Activated CD8-positive, alpha-beta T cell treated with anti-CD3 and anti-CD28 coated beads for 36 hours (primary cell): ENCODE measurements at places on chromosomes 6 and 20.

GRCh38 chr6:5205877-5206850, 54.6 kb downstream of the LYRM4 start:
- no peak for DNase-seq

GRCh38 chr6:6494677-6495076, 93.8 kb upstream of the LY86 start:
- peak; percentile 72 for DNase-seq

- DNase-seq: no peak
These were observed 13.8 kb downstream of the NQO2 start for GRCh38 chr6:3013486-3013885.

- peak; percentile 33 for DNase-seq
These were observed 137.6 kb downstream of the IMPG1 start for GRCh38 chr6:75934643-75935472.

DNA sequence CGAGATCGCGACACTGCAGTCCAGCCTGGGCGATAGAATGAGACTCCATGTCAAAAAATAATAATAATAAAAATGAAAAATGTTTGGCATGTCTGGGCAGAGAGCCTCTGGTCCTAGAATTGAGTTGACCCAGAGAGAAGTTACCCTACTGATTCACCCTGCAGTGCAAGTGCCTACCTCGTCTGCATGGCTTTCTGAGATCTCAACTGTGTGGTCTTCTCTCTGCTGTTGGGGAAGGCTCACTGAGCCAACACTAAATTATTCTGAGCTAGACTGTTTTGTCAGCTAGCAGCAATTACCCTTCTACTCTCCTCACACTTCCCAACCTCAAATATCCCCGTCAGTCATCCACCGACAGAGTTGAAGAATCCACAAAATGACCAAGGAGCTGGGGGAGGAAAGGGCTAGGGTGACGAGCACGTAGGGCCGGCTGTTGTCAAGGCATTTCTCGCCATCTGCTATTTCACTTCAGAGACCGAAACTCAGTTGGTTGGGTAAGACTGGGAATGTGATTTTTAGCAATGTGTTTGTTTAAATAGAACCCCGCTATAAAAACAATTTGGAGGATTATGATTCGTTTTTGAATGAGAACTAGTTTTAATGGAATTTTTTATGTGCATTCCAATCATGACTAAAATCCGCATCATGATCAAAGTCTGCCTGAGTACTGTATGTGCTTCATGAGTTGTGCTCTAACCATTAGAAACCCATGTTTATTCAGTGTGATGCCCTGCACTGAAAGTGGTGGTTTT, 9.4 kb downstream of the MAS1 start:
- no peak for DNase-seq

- no peak for DNase-seq
These were observed 1007.5 kb downstream of the KIF16B start for GRCh38 chr20:15565786-15566185.

DNA sequence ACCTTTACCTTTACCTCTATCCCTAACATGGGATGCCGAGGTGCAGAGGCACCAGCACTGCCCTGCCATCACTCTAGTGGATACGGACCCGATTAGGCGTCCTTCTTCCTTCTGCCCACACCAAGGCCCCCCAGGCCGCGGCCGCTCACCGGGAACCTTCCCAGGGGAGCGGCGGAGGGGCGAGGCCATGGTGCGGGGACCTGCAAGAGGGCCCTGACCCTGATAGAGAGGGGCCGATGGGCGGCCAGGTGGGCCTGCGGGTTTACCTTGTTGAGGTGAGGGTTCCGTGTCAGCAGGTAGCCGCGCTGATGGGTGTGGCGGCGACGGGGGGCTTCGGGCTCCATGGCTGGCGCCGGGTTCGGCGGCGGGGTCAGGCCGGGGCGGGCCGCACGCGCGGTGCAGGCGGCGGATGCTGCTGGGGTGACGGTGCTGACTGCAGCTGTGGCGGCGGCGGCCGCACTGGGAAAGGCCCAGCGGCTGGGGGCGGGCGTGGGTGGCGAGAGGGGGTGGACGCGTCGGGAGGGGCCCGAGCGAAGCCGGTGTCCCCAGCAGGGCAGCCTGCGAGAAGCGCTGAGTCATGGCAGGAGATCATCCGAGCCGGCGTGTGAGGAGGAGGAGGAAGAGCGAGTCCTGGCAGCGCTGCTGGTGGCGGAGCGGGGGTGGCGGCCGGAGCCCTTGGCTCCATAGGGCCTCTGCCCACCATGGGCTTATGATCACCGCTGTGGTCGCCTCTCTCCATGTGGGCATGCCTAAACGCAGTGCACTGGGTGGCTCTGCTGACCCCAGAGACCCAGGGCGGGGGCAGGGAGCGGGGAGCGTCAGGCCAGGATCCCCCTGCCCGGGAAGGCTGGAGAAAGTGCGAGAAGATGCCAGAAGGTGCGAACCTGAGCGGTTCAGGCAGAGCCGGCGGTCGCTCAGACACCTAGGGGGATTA, at the start of gene ME1:
ME1 (minus strand) TSS at position 441 of the 934 bp plus-strand sequence; CDS start at position 344, 97 bp downstream.
- peak; percentile 50 for DNase-seq

- peak; percentile 66 for DNase-seq
These were observed 61.1 kb upstream of the CCN6 start for GRCh38 chr6:111992851-111993250.

- DNase-seq: no peak
These were observed 50.8 kb upstream of the SASH1 start for GRCh38 chr6:148291876-148292275.

DNA sequence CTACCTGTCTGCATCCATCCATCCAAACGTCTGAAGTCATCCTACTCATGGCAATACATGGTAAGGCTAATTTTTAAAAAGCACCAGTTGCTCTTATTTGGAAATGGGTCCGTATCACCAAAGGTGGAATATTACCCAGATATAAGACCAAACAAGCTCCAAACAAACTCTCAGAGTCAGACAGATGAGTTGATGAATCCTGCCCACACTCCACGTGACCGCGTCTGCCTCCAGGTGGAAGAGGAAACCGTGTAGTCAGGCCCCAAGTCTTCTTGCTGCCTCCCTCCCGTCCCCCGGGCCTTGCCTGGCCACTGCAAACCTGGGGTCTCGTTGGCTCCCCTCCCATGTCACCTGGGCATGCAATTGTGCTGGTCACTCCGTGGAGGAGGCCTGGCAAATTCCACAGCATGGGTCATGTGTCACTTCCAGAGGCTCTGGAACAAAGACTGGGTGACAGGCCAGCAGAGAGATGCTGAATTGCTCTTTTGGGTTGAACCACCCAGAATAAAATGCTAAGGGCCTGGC, 31.8 kb downstream of the CTCFL start:
- no peak for DNase-seq

GRCh38 chr20:12455148-12455547, 537.5 kb downstream of the BTBD3 start:
- DNase-seq: no peak

- no peak for DNase-seq
These were observed 27.5 kb downstream of the FOXC1 start for GRCh38 chr6:1636971-1637871.

GRCh38 chr6:138428944-138429598, 25.0 kb downstream of the HEBP2 start:
- DNase-seq: no peak

DNA sequence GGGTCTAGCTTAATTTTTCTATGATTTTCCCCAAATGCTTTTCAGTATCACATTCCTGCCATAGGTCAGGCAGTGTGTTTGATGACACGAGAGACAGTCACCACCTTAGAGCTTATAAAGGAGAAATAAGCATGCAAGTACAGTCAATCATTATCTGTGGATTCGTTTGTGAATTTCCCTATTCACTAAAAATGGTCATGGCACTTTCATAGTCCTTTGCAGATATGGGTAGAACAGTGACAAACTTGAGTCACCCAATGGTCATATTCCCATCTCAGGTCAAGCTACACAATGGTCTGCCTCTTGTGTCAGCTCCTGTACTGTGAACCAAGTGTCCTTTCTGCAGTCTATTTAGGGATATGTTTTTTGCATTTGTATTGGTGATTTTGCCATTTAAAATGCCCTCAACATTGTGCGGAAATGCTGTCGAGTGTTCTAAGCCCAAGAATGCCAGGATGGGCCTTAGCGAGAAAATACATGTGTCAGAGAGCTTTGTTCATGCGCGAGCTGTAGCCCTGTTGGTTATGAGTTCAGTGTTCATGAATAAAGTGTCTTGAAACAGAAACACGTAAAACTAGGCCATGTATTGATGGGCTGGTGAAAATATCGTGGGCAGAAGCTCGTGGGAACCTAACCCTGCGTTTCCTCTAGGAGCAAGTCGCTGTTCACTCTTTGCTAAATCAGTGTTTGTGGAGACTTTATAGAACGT, 19.8 kb downstream of the SUMO4 start:
- no peak for DNase-seq

DNA sequence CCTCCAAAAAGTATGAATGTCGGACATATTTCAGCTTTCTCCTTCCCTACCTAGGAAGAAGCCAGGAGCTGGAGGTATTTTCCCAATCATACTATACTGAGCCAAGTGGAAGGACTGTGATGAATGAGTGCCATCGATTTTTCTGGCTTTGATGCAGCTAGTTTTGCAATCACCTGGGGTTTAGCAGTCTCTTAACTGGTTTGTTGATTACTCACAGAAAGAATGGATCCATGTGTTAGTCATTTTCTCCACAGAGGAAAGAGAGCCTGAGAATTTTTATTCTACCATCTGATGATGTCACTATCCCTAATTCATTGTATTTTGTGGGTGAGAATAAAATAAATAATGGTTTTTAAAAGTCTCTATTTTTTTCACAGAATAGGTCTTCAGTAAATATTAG, 282.9 kb upstream of the RNF217 start:
- no peak for DNase-seq

- DNase-seq: no peak
These were observed 54.1 kb downstream of the RBM38 start for GRCh38 chr20:57445298-57445697.

GRCh38 chr20:14344746-14345145, 7.3 kb upstream of the FLRT3 start:
- no peak for DNase-seq

DNA sequence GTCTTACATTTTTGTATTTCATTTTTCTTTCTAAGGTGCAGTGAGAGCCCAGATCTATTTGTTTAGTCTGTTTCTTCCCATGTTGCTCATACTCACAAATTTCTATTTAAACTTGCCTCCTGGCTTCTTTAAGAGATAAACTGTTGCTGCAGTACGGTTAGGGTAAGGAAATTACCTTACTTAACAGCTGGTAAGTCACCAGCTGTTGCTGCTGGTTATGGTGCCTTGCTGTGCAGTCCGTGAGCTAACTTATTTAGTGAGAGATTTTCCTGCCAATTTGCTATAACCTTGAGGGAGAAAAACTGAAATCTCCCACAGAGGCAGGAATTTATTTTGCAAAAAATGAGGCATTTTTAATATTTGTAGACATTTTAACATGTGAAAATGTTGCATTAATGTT, 261.0 kb downstream of the UST start:
- DNase-seq: no peak

DNA sequence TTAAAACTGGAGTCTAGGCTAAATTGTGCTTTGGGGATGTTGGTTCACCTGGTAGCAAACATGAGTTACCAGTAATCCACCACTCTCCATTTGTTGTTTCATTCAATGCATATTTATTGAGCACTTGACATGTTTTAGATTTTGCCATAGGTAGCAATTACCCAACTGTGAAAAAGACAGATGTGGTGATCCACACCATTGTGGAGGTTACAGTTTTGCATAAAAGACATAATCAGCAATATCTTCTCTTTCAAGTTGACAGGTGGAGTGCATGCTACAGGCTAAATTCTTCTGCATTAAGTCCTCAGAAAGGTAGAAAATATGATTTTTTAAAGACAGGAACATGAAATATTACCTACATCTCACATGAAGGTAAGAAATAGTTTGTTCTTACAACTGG, 143.0 kb upstream of the TSHZ2 start:
- DNase-seq: no peak

DNA sequence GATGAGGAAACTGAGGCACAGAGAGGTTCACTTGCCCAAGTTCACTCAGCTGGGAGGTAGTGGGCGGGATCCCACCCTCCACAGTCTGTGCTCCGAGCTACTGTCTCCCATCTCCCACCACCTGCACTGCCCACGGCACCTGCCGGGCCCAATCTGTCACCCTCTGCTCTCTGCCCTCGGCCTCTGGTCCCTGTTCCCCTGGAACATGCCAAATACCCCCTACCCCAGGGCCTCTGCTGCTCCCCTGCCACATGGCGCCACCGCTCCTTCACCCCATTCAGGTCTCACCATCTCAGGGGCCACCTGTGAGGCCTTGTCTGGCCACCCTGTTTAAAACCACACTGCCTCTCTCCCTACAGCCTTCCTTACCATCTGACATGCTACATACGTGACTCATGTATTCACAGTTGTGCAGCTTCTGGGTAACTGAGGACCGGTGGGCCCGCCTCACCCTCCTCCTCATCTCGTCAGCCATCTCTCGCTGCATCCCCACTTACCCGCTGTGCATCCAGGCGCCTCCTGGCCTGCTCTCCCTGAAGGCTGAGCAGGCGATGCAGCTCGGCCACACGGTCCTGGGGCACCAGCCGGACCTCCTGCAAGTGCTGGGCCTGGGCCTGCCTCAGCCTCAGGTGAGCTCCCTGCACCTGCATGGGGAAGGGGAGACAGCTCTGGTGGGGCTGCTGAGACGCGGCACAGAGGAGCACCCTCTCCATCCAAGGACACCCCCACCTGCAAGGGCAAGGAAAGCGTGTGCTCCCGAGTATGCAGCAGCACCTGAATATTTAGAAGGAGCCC, 50.6 kb downstream of the GINS1 start:
- no peak for DNase-seq

DNA sequence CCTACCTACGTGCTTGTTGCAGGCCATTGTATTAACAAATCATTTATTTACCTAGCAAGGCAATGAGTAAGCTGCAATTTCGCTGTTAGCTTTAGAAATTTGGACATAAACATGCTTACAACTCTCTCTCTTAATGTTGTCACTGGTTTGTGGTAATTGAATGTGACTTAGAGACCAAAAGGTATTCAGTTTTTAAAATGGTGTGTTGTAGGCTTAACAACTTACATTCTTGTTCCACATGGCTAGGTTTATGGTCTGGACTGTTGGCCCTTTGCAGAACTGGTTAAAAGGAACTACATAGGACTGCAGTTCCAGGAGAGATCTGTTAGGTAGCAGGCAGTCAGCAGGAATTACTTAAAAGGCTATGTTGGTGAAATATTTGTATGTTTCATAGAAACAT, 10.3 kb upstream of the CTAGE9 start:
- DNase-seq: no peak

- DNase-seq: no peak
These were observed 45.6 kb upstream of the CHRNA4 start for GRCh38 chr20:63406617-63407245.

- DNase-seq: no peak
These were observed 256.9 kb downstream of the CDH26 start for GRCh38 chr20:60214901-60215815.

GRCh38 chr6:147279427-147279826, 75.2 kb downstream of the STXBP5 start:
- no peak for DNase-seq

GRCh38 chr6:160103825-160104100, 17.9 kb upstream of the SLC22A1 start:
- DNase-seq: no peak

- no peak for DNase-seq
These were observed 23.1 kb upstream of the KCNB1 start for GRCh38 chr20:49505518-49505917.

GRCh38 chr6:6700407-6701270, 112.1 kb downstream of the LY86 start:
- no peak for DNase-seq

GRCh38 chr6:146974351-146974750, 229.9 kb upstream of the STXBP5 start:
- DNase-seq: no peak

GRCh38 chr6:1619098-1619672, 9.5 kb downstream of the FOXC1 start:
- DNase-seq: no peak
